ENCODE measurements at places on chromosomes 3 and 15.

DNA sequence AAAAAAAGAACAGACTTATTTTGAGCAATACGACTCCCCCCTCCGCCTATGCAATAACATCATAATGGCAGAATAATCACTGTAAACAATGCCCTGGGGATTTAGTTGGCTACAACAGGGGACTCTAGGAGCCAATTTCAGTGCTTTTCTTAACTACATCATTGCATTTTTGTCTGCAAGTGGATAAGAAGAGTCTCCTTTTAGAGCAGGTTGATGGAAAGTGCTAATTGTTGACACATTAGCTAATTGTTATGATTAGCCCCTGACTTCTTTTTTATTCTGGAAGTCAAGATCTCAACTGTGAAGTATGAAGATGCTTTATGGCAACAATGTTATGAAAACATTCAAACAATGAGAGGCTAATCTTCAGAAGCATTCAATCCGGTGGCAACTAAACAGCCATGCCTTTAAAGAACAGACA, 121.2 kb downstream of the MECOM start:
- no peak for DNase-seq

GRCh38 chr3:139838269-139838957, 96.6 kb upstream of the CLSTN2 start:
- DNase-seq: no peak

DNA sequence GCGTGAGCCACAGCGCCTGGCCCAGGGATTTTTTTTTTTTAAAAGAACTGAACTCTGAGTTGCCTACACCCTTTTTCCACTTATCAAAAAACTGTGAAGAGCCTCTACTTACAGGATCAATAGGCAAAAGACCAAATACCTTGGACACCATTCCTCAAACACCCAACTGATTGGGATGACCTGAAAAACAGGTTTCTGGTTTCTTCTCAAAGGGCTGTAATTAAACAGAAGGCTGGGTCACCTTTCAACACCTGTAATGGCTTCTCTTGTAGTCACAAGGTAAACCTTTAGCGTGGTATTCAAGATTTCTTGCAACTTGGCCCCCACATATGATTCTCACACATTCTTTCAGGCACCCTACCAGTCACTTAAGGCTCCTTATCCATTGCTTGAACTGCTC, 38.4 kb upstream of the PLXND1 start:
- DNase-seq: no peak

DNA sequence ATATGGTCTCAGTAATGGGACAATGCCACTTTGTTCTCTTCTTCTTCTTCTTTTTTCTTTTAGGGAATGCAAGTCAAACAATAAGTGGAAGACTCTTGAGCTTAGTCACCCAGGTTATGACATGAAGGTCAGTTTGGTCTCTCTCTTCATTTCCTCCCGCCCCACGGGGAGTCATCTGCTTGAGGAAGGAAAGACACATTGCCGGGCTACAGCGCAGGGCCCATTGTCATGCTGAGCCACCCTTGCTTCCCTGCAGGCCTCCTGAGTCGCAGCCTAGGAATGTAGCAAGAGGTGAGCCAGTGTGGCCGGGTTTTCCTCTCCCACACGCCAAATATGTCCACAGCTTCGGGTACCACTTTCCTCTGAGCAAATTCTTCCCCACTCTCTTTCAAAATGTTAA, 47.6 kb downstream of the RAP2B start:
- DNase-seq: peak; percentile 94

GRCh38 chr15:41561104-41561776, 2.2 kb downstream of the TYRO3 start:
- DNase-seq: no peak

DNA sequence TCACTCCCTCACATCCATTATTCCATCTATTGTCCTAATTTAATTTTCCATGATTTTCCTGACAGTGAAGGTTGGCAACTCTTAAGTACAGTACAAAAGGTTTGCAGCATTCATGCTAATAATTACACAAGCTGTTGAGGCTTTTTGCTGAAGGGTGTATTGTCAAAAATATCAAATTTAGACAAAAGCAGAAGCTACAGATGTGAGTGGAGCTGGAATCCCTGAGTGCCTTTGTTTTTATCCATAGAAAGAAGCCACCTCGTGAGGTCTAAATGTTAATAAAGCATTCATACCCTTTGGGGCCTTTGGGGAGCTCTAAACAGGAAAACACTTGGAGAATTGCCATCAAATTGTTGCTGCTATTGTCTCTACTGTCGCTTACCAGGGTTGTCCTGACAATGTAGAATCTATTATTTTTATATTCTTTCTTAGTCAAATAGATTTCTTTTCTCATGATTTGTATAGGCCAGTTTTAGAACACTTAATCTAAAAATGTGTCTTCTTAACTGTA, 185.8 kb upstream of the ROBO1 start:
- no peak for DNase-seq
